Stimulated activated effector memory CD8-positive, alpha-beta T cell treated with anti-CD3 and anti-CD28 coated beads, Interleukin-12 subunit alpha, Interleukin-12 subunit beta, amount 100 ng/mL, for 72 hours (primary cell): ENCODE measurements at places on chromosomes 7 and 10.

DNA sequence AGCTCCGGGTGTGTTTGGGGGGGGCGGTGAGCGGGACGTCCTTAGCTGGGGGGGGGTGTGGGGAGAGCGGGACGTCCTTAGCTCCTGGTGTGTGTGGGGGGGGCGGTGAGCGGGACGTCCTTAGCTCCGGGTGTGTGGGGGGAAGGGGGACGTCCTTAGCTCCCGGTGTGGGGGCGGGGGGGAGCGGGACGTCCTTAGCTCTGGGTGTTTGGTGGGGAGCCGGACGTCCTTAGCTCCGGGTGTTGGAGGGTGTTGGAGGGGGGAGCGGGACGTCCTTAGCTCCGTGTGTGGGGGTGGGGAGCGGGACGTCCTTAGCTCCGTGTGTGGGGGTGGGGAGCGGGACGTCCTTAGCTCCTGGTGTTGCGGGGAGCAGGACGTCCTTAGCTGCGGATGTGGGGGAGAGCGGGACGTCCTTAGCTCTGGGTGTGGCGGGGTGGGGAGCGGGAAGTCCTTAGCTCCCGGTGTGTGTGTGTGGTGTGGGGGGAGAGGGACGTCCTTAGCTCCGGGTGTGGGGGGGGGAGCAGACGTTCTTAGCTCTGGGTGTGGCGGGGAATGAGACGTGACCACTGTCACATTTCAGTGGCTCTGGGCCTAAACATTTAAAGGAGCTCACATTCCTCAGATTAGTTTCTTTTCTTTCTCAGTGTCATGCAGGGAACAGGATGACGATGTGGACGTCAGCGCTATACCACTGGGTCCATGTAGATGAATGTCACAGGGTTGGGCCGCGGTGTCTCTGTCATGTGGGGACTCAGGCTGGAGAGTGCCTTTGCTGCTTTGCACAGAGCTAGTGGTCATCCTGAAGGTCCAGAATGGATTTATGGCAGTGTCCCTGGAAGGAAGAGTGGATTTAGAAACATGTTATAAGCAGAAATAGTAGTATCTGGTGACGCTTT lies 7.5 kb downstream of the DYNC2I1 start:
- DNase-seq = peak; percentile 11

DNA sequence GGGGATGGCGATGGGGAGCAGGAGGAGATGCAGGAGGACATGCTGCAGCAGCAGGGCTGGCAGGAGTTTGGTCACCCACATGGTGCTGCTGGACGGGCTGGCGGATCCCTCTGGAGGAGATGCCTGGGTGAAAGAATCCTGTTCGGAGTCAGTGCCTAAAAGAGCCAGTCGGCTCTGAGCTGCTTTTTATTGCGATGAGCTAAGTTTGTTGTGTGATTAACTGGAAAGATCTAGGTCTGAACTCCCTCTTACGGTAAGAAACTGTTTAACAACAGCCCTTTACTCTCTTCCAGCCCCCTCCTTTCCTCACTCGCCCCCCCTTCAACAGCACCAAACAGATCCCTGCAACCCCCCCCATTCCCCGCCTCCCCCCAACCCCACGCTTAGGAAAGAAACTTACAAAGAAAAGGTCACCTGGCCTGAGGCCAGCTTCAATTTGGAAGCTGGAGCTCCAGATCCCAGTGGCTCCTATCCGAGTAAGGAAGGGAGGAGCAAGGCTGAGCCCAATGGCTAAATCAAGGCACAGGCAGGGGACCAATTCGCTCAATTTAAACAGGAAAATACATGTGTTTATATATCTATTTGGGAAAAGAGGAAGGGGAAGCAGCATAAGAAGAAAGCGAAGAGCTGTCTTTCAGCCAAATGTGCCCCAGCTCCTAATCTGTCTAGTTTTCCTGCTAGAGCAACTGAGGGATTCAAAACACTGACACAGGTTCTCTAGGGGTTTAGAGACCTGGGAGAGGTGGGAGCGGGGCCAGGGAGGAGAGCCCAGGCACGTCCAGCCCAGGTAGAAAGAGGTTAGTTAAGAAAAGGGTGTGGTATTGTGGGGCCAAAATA lies at the start of gene HGF:
TSS of gene HGF (minus strand) at position 157 of the 837 bp plus-strand sequence. CDS start at position 81, 76 bp downstream.
- DNase-seq = no peak

DNA sequence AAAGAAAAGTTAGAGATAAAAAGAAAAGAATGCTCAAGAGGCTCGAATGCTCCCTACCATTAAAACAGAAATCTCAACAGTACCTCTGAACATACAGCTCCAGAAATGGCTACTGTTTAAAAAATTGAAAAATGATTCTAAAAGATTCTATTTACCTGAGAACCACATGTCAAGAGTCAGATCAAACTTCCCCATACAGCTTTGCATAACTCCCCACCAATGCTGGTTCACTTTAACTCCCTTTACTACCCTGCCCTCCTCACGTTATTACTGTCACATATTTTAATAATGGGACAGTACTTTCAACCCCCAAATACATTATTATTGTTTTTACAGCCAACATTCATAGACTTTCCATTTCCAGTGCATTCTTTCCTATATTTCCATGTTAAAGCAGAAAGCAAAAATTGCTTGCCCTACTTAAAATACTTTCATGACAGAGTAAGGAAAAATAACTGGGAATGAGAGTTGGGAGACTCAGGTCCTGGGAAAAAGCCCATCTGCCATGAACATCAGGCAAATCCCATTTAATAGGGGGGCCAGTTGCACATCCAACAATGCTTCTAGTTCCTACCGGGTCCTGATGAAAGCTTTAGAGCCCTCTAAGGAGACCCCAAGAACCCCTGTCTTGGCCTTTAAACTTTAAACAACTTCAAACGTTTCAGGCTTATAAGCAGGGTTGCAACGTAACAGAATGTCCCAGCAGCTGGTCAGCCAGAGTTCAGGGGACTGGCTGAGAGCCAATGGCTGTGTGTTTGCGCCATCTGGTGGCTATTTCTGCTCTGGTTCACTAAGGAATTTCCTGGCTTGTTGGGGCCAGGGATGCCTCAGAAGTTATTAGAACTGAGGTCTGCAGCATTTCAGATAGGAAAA lies 247.4 kb downstream of the ELMO1 start:
- DNase-seq = peak; percentile 74

DNA sequence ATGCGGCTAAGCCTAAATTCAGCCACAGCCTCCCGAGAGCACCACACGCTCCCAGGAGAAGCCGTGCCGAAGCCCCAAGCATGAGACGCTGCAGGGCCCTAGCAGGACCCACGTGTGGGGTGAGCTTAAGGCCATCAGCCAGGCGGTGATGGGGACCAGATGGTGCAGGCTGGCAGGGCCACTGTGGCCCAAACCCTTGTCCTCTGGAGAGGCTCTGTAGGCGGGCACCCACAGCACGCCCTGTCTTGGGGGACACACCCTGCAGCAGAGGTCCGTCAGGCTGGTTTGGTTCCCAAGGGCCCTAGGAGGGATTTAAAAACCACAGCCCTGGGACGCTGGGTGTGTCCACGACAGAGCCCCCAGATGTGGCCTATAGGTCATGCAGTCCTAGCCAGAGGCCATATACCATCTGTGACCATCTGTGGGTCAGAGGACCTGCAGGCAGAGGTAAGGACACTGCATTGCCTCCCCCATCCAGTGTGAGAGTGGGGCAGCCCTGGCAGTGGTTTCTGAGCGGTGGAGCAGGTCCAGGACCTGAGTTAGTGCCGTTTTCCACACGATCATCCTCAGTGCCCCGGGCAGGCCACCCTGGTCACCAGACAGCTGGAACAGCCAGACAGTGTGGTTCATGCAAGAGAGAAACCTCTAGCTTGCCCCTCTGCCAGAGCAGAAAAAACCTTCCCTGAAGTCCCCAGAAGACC lies 39.6 kb upstream of the INPP5A start:
- DNase-seq = no peak

DNA sequence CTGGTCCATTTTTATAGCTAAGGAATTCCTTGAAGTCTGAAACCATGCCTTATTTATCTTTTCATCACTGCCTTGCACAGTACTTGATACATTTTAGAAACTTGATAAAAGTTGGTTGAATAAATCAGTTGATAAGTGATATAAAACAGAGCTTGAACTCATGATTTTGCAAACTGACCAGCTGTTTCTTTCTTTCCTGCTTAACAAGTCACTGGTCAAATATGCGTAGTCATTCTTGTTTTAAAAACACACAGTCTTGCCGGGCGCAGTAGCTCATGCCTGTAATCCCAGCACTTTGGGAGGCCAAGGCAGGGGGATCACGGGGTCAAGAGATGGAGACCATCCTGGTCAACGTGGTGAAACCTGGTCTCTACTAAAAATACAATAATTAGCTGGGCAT lies 6.3 kb downstream of the TPST1 start:
- DNase-seq = no peak

DNA sequence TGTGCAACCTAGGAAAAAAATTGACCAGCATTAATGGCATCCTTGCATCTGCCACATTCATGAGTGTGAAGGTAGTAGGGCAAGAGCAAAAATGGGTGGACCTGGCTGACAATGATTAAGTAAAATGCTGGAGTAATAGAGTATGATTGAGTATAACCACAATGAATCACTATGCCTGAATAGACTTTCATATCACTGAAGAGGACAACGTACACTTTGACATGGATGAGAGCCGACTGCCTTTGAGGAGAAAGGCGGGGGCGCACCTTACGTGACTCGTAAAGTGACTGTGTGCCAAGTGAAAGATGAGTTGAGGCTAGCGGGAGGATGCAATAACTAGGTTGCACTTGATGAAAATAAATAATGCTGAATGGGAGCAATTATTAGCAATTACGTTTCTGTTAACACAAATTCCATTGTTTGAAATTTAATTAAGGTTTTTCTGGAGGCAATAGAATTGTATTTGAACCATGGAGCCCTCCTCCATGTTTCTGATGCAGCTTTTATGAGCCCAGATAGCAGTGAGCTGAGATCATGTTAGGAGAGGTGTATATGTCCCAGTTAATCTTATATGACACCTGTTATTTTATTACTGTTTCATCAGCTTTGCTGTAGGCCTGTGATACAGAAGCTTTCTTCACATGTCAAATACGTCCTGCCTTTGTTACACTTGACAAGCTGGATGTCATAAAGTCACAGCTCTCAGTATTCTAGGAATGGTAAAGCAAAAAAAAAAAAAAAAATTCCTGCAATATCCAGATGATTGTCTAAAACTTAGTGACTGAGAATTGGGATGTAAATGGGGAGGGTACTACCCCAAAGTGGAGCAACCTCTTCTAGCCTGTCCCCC lies 596.5 kb downstream of the NXPH1 start:
- no peak for DNase-seq

DNA sequence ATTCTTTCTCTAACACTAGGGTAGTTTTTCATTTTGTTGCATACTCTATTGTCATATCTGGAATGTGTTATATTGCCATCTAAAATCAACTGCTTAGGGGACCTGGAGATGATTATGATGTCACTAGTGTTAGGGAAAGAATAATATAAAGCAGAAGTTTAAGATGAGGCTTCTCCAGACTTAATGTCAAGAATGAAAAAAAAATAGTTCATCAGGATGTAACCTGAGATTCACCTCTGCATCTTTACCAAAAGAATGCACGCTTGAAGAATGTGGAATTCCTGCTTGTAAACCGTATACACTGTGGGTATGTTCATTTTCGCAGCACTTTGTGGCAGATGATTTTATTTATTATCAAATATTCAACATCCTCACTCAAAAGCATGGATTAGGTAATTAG lies 184.6 kb downstream of the ST7 start:
- DNase-seq = no peak

- DNase-seq = no peak
Measured at GRCh38 chr7:142714375-142714774, 34.9 kb upstream of the PRSS1 start.

- no peak for DNase-seq
Measured at GRCh38 chr10:7563368-7563767, 103.4 kb downstream of the ITIH5 start.

DNA sequence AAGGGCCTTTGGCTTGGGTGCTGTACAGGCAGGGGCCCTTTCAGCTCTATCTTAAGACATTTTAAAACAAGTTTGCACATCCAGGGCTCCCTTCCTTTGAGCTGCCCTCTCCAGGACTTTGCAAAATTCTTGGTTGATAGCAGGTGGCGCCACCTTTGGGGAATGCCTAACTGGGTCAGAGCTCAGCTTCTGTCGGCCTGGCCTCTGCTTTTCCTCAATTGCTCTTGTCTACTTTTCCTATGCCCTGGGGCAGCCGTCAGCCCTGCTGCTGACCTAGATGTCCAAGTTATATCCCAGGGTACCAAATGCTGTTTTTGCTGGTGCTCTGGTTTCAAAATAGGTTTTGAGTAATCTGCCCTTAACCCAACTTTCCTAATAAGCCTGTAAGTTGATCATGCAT lies 65.8 kb downstream of the APBB1IP start:
- DNase-seq = no peak

DNA sequence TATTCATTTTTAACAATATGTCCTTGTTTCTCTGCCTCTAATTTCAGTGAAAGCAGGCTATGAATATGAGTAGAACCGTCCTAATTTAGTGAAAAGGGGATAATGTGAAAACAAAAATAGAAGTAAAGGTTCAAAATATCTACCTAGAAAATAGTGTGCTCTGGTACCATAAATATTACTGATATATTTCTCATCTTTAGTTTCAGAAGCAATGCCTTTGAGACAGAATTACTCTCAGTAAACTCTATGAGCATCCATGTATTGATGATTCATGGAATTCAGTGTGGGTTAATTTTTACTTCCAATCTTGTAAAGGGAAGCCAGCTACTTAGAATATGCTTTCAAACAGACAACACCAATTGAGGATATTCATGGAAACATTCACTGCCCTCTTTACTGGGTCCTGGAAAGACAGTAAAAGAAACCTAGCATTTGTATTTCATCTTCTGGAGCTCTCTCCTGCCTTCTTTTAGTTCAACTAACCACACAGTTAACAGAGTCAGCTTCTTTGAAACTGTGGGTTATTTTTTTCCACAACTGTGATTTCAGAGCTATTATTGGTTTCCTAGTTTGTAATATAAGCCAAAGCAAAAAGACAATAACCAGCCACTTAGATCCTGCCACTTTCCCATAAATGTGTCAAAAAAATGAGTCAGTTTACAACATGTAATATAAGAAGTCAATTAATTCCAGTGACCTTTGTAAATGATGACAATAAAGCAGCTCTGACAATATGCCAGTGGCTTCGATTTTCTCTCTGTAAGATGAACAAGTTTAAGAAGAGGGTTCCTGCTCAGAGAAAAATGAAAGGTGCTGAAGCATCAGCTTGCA lies 1.7 kb downstream of the LRRN3 start:
- DNase-seq = no peak

DNA sequence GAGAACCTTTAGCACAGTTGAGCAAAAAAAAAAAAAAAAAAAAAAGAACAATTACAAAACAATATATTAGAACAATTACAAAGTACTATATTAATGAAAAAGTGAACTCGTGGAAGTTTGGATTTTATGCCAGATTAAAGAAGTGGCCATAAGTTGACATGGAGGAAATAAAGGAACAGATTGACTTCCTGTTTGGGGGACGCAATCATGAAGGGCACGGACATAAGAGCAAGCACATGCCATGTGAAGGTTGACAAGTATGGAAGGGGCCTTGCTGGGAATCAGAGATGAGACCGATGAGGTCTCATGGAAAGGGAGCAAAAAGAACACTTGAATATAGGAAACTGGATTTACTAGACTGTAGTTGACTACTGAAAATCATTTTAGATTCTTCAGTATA lies 61.7 kb downstream of the ICA1 start:
- DNase-seq = no peak

DNA sequence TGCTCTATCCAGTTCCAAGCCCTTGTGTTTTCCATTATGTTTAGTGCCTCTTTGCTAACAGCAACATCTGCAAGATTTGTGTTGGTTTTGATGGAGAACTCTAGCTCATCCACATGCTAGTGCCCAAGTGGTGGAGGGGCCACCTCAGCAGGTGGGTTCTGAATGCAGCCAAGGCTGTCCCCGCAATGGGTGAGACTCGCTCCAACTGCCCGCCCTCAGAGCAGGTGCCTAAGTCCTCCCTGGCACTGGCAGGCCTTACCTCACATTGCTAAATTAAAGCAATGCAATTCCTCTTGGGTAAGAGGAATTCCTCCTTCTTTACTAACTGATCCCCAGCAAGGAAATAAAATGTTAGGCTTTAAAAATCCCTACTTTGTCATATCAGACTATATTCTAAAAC lies 146.8 kb downstream of the ADCY1 start:
- no peak for DNase-seq
